Posterior vena cava (tissue), 2 donors: ENCODE measurements at places on chromosomes 3 and 15.

DNA sequence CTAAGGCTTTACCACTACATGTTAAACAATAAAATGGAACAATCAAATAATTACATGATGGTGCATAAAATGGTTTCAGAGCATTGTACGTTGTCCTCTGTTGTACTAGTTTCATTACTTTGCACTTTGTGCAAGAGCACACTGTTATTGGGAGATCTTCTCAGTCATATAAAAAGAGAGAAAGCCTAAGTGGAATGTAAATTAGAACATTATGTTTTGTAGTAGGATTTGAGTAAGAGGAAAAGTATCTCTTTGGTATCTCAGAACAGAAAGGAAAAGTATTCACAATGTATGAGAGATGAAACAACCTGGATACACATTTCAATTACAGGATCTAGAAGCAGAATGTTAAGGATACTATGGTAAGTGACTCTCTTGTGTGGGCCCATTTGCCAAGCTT, 26.9 kb upstream of the PLSCR2 start:
- DNase-seq = no peak

DNA sequence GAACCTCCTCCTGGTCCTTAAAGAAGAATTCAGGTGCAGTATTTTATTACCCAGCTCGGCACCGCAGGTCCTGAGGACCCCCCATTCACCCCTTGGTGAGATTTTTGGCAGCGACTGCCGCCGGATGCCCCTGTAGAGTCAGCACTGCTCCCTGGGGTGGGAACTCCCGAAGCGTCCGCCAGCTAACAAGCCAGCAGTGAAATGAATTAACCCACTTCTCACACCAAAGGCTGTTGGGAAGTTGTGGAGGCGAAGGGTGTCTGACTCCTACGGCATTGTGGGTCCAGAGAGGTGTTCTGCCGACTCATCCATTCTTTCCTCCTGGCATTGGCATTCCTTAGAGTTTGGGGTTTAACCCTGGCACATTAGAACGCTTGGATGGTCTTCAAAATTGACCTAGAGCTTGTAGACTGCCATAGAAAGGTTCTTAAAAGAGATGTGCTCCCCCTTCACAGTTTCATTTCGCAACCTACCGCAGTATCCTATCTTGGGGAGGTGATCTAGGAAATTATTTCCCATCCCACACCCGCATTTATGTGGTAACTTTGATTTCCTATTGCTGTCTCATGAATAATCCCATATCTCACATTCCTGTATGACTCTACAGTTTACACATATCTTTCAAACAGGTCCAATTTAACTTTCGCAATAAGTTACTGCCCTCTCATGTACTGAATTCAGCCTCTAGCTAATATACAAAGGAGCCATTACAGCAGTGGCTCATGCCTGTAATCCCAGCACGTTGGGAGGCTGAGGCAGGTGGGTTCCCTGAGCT, 879 bp upstream of the EIF5A2 start:
- DNase-seq = no peak

- no peak for DNase-seq
These were observed 32.1 kb upstream of the EBLN2 start for GRCh38 chr3:73029321-73029796.

DNA sequence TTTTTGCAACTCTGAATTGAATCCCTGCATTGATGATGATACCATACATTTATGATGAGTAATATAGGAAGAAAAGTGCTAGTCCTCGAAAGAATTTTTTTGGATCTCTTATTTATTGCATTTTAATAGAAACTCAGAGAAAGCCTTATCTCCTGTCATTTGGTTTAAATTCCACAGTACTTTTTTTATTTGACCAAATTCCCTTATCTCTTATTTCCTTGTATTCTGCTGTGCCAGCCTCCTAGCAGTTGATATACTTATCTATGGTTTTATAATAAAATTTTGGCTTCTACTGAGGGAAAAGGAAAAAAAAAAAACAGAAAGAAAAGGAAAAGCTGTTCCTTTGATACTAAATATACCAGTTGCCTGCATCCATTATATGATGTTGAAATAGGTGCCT, 535.1 kb upstream of the NR2F2 start:
- DNase-seq = no peak

DNA sequence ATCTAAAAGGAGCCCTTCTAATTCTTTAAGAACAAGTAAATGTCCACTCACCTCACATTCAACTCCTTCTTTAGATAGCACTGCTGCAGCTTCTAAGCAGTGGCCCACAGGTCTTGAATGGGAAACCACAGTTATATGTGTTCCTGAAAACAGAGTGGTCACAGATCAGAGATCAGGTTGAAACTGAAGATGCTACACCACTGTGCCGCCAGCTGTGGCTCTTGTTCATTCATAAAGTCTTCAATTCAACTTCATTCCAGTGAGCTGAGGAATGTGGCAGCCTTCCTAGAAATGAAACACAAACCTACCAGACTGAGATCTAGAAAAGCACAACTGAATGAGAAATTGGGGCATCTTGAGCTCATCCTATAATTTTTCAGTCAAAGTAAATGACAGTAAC, 4.0 kb downstream of the PDHB start:
- no peak for DNase-seq

GRCh38 chr15:27238209-27238608, 267.2 kb downstream of the GABRG3 start:
- DNase-seq = no peak

DNA sequence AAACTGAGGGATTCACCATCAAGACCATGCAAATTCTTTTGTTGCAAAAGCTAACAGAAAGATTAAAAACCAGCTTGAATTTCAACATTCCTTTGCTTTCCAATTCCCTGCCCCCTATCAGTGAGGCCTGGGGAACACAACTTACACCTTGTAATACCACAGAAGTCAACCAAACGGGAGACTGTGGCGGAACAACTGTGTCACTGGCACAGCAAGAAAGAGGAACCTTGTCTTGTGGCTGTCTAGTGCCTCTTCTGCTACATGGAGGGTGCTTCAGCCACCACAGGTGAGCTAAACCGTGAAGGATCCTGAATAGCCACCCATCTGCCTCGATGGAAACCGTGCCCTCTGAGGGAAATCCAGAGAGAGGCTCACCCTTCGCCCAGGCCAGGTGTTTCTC, 11.4 kb downstream of the CCDC12 start:
- peak; percentile 66 for DNase-seq

GRCh38 chr3:129326138-129326537, 47.5 kb downstream of the HMCES start:
- no peak for DNase-seq

DNA sequence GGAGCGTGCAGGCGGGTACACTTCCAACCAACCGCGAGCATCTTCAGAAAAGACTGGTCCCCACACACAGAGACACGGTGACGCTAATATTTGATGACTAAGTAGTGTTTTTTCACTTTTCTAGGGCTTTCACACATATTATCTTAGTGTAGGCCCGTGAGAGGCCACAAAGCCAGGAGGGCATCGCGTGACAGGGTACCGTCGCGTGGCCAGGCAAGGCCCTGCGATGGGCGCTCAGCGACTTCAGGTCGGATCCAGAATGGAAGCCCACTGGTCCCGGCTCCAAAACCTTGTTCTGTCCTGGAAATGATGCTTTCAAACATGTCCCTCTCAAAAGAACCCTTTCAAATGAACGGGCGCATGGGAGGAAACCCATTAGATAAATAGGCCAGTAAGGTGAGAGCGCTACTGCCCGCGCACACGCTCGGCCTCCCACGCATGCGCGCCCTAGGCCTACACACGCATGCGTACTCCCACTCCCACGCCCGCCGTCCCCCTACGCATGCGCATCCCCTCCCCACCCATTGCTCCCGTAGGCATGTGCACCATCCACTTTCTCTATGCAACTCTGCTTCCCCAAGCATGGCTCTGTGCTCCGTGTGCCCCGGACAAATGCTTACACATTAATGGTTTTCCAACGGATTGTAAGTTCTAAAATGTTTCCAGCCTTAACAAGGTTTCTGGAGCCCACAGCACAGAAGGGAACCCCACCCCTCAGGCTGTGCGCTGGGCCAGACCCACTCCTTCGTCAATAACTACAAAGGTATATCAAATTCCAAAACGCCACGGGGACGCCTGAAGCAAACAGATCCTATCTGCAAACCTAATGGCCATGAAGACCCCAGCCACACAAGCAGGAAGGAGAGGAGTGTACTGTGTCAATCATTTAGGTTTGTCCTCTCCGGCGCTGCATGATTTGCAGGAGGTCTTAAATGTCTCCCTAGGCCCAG, 72.1 kb downstream of the OCA2 start:
- no peak for DNase-seq

GRCh38 chr15:26620528-26621458, 152.1 kb downstream of the GABRB3 start:
- no peak for DNase-seq

DNA sequence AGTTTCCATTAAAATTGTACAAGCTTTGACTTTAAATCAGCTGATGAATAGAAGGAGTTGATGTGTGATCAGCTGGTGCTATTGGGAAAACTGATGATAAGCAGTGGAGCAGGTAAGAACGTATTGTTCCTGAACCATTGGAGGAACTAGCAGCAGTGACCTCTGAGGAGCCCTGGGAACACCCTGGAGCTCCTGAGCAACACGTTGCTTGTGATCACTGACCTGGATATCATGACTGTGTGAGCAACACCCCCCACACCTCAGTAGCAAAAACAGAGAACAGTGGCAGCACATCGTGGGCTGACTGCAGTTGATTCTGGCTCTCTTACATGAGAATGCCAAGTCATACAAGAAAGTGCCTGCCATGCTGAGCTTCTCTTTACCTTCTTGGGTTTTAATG, 72.9 kb downstream of the BLM start:
- DNase-seq = no peak

GRCh38 chr15:56659197-56659596, 74.1 kb downstream of the ZNF280D start:
- DNase-seq = no peak

- no peak for DNase-seq
These were observed 764.4 kb upstream of the NECTIN3 start for GRCh38 chr3:110307065-110307809.

GRCh38 chr15:55420171-55420866, 12.0 kb downstream of the PIERCE2 start:
- no peak for DNase-seq

DNA sequence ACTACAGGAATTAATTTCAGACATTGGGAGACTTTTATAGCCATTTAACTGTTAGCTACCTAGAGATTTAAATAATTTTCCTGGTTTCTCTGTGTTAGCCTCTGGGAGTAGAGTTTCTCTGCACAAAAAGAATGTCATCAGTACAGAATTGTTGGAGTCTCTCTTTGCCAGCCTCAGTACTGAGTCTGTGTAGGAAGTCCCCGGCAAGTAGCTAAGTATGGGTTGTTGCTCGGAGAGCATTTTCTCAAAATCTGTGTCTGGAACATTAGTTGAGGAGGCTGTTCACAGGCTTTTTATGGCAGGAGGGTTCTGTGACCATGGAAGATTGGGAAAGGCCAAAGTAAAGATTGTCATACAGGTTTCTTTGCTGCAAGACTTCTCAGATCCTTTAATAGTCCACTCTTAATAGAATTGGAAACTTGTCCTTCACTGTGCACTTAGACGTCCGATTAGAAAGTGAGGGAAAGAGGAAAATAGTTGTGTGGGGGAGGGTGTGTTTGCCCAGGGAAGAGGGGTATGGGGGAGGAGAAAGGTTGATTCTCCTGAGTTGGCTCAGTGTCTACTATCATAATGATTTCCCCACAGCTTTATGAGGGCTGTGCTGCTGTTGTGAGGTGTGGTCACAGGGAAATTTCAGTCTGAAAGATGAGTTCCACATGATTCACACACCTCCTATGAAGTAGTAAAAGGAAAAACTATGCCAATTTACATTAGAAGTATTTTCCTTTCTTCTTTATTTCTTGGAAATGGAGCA, 207.1 kb downstream of the PTPRG start:
- no peak for DNase-seq

GRCh38 chr3:176328198-176328597, 869.1 kb downstream of the TBL1XR1 start:
- no peak for DNase-seq

GRCh38 chr3:45606991-45607712, 12.6 kb downstream of the LIMD1 start:
- no peak for DNase-seq

GRCh38 chr3:17515445-17516234, 226.8 kb downstream of the TBC1D5 start:
- no peak for DNase-seq

- no peak for DNase-seq
These were observed 628.2 kb downstream of the NR2F2 start for GRCh38 chr15:96958721-96959120.

DNA sequence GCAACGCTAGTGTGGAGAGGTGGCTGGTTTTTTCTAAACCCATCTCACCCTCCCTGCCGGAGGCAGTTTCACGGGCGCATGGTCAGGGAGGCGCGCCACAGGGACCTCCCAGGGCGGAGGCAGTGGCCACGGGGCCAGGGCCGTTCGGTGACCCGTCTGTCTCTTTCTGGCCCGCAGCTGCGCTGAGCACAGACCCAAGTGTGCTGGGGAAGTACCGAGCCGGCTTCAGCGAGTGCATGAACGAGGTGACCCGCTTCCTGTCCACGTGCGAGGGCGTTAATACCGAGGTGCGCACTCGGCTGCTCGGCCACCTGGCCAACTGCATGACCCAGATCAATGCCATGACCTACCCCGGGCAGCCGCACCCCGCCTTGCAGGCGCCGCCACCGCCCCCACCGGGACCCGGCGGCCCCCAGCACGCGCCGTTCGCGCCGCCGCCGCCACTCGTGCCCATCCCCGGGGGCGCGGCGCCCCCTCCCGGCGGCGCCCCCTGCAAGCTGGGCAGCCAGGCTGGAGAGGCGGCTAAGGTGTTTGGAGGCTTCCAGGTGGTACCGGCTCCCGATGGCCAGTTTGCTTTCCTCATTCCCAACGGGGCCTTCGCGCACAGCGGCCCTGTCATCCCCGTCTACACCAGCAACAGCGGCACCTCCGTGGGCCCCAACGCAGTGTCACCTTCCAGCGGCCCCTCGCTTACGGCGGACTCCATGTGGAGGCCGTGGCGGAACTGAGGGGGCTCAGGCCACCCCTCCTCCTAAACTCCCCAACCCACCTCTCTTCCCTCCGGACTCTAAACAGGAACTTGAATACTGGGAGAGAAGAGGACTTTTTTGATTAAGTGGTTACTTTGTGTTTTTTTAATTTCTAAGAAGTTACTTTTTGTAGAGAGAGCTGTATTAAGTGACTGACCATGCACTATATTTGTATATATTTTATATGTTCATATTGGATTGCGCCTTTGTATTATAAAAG, 1.8 kb downstream of the HES1 start:
- no peak for DNase-seq
